IMR-90 (cell line): ENCODE measurements at places on chromosomes 4 and X. TPM values are rescaled to one million over a fixed set of nuclear protein-coding genes. Genes with fewer than 3 reads are reported as not detected.

The DMP1 gene
- total RNA-seq: not detected in 2 replicates

- no peak for DNase-seq
Observed at GRCh38 chrX:19576742-19577141, 61.4 kb upstream of the MAP3K15 start.

- DNase-seq: no peak
Observed at GRCh38 chrX:152893980-152894610, 3.8 kb upstream of the ZNF185 start.

DNA sequence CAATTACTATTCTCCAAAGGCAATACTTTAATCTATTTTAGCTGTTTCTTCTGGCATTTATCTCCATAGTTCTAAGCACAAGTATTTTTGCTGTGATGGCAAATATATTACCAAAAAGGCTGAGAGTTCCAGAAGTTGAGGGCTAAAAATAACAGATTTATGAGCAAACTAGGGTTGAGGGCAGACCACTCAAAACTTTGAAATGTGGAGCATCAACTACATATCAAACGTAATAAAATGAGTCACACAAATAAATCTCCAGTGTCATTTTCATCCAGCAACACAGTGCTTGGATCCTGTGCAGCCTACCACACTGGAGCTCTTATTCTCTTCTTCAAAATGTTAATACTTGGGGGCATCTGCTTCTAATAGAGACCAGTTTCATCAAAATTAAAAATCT lies 163.9 kb downstream of the HS3ST1 start:
- DNase-seq: no peak

DNA sequence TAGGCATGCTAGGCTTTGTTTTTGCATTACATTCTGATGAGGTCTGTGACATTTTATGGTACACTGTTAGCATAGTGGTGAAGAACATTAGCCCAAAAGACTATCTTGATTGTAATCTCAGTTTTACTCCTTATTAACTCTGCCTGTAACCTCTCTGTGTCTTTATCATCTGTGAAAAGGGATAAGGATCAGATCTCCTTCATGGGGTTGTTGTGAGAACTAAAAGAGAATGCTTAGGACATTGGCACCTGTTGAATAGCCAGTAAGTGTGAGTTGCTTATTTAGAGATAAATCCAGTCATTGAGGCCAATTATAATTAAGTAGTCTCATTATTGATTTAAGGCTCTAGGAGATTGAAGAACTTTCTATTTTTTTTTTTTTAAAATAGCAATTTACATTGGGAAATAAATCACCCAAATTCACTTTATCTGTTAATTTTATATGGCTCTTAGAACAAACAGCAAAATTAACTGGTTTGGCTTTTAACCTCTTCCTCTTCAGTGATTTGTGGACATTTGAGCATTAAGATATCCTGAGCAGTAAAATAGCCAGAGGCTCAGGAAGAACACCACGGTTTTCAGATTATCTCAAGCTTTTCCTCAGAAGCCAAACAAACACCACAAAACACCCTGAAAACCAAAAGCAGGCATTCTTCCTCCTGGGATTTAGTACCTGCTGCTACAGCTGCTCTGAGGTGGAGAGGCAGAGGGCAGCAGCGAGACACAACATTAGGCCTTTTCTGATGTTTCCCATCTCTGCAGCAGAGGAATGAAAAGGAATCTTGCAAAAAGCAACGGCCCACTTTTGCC lies 192.9 kb downstream of the ARHGAP10 start:
- DNase-seq: peak; percentile 40

DNA sequence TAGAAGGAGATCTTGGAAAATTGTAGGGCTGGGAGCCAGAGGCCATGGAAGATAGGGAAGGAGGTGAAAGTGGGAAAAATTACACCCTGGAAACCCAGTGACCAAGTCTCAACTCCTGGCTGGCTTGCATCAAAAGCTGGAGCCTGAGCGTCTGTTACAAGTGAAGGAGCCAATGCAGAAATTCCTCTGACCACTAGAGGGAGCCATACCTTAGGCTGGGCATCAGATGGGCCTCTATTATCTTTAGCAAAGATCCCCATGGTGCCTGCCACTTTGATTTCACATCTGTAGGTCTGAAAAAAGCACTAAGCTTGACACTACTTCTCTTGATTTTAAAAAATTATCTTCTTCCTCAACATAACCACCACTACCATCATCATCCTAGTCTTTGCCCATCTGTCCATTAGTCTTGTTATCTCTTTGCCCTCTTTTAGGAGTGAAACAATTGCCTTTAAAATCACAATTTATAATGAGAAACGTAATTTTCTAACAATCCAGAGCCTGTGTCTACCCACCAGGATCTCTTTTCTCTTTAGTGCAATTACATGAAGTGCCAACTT lies 62.9 kb downstream of the ANAPC4 start:
- peak; percentile 68 for DNase-seq

- DNase-seq: peak; percentile 3
Observed at GRCh38 chr4:32462944-32463343, 1742.8 kb downstream of the PCDH7 start.
